DMS79 (cell line): ENCODE measurements at places on chromosomes 2 and 18.

GRCh38 chr2:30448308-30448707, 1.3 kb downstream of the LCLAT1 start:
- DNase-seq = no peak

GRCh38 chr2:217466104-217466503, 536.7 kb downstream of the TNS1 start:
- DNase-seq = no peak

DNA sequence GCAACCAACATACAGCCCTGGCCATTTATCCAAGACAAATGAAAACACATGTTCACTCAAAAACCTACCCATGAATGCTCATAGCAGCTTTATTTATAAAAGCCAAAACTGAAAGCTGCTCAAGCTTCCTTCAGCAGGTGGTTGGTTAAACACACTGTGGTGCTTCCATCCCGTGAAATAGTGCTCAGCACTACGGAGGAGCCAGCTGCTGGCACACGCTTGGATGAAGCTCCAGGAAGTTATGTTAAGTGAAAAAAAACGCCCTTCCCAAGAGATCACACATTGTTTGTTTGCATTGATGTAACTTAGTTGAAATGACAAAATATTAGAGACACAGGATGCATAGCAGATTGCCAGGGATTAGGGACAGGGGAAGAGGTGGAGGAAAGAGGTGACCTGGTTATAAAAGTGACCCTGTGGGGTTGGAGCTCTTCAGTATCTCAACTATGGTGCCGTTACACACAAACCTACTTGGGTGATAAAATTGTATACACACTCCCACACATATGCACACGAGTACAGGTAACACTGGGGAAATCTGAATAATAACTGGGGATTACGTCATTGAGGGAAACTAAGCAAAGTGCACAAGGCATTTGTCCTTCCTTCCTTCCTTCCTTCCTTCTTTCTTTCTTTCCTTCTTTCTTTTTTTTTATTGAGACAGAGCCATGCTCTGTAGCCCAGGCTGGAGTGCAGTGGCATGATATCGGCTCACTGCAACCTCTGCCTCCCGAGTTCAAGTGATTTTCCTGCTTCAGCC, 6.2 kb upstream of the ALPG start:
- DNase-seq = no peak

- DNase-seq = no peak
Measured at GRCh38 chr2:100248971-100249370, 73.3 kb downstream of the LONRF2 start.

- DNase-seq = no peak
Measured at GRCh38 chr2:162908567-162908966, 70.0 kb upstream of the KCNH7 start.

- no peak for DNase-seq
Measured at GRCh38 chr2:30287857-30288513, 56.7 kb downstream of the LBH start.

GRCh38 chr2:234348081-234348480, 148.8 kb downstream of the ARL4C start:
- no peak for DNase-seq

DNA sequence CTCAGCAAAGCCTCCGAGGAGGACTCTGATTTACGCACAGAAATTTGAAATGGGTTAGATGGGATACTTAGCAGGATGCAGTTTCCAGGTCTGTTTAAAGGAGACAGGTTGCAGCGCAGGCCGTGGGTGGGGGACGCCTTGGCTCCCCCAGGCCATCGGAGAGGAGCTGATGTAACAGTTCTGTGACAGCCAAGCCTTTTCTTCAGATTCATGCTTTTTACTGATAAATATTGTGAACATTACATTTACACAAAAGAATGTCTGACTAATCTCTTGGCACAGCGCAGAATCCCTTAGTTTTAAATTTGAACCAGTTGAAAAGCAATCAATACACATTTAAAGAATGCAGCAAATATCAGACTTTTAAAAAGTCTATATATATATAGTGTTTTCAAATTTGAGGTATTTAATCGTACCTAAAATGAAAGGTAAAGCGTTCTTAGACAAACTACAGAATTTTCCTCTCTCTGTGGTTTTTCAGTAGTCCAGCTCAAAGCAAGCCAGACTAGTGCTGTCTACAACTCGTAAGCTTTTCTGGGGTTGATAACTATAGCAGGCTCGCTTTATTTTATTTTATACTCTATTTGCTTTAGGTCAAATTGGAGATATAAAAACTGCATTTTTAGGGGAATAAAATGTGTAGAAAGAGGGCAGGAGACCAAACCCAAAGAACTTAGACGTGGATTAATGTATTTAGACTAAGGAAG, 221.9 kb downstream of the PIEZO2 start:
- DNase-seq = no peak

DNA sequence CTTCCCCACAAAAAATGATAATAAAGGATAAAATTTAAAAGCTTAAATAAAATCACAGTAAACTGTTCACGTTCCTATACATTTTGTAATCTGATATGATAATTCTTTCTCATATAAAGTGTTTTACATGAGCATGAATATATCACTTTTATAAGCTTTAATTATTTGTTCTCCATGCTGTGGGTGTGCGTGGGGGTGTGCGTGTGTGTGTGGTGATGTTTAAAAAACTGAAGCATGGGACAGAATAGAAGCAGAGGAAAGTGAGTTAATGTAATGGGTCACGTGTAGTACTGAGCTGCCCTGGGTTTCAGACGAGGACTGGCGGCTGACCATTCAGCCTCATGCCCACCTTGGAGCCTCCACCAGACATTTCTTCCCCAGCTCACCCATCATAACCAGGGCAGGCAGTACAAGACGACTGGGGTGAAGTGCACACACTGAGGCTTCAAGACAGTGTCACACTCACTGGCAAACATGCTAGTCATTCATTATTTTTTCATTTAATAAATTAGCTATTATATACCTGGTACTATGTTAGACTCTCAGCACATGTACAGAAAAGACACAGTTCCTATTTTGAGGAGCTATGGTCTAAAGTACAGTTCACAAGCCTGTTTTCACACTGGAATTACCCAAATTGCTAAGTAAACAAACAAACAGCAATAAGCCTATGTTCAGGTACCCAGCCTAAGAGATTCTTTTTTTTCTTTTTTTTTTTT, 97.2 kb upstream of the LPIN2 start:
- DNase-seq = no peak

GRCh38 chr2:43355399-43355798, 129.0 kb upstream of the ZFP36L2 start:
- no peak for DNase-seq
